ENCODE measurements at places on chromosomes 12 and 14.
A peak's percentile ranks its signal among the peaks of the same experiment; 100 is the strongest.

GRCh38 chr12:68405343-68405781 is 73.2 kb upstream of the MDM1 start:
- DNase-seq, result no peak

- no peak for DNase-seq
Measured at GRCh38 chr14:103133210-103134140, 10.2 kb downstream of the TNFAIP2 start.

DNA sequence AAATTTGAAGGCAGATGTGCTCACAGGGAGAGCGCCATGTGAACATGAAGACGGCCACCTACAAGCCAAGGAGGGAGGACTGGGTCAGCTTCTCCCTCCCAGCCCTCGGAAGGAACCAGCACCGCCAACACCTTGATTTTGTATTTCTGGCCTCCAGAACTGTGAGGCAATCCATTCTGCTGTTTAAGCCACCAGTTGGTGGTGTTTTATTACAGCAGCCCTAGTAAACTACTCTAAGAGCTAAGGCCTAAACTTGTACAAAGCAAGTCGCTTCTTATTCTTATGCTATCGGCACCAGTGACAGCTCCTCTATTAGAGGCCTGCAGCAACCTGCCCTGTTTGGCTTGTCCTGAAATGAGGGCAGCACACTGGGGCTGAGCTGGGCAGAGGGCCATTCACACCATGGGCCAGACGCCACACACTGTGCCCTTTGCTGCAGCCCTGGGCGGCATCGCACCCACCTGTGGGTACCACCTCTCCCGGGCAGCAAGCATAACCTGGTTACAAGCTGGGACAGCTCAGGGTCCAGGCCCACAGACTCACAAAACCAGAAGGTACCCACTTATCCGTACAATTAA is 62.7 kb downstream of the NOS1 start:
- no peak for DNase-seq

- DNase-seq, result peak; percentile 30
Measured at GRCh38 chr12:14393751-14394150, 28.3 kb downstream of the ATF7IP start.

DNA sequence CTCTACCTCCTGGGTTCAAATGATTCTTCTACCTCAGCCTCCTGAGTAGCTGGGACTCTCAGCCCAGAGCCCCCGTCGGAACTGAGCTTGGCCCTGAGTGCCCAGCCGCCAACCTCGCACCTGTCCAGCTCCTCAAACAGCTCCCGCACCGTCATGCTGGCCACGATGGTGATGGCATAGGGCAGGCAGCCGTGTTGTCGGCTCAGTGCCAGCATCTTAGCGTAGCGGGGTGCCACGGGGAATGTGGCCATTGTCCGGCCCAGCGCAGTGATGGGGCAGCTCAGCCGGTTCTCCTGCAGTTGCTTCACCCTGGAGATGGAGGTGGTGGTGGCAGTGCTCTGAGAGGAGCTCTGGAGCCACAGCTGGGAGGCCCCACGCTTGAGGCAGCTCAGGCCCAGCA is 32.4 kb downstream of the DHX37 start:
- no peak for DNase-seq

DNA sequence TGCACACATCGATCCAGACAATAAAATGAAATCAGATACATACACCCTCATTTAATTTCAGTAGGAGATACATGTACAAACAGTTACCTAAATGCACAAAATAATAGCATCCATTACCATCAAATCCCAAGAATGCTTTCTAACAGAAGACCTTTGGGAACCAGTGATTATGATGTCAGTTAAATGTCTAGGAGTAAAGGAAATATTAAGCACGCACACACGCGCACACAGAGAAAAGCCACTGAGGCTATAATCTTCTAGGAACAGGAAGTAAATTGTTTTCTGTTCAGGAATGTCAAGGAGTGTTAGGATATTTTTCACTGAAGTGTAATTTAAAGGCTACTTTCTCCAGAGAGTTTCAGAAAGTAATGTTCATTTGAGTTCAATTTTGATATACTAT is 250.1 kb downstream of the MDGA2 start:
- no peak for DNase-seq

DNA sequence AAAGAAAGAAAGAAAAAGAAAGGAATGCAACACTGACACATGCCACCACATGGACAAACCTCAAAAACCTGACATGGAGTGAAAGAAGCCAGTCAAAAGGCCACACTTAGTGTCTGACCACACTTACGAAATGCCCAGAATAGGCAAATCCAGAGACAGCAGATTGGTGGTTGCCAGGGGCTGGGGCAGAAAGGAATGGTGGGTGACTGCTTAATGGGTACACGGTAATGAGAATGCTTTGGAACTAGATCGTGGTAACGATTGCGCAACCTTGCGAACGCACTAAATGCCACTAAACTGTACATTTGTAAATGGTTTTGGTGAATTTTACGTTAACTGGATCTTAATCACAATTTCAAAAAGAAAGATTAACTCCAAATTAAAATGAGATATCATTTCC is 39.5 kb downstream of the SCARB1 start:
- DNase-seq, result no peak

GRCh38 chr14:78586681-78587080 is 416.5 kb downstream of the NRXN3 start:
- no peak for DNase-seq

- DNase-seq, result no peak
Measured at GRCh38 chr14:82657186-82657675, 1123.6 kb upstream of the SEL1L start.

- DNase-seq, result no peak
Measured at GRCh38 chr12:24479131-24479530, 469.8 kb downstream of the BCAT1 start.

- no peak for DNase-seq
Measured at GRCh38 chr12:40646911-40647310, 45.3 kb upstream of the CNTN1 start.

DNA sequence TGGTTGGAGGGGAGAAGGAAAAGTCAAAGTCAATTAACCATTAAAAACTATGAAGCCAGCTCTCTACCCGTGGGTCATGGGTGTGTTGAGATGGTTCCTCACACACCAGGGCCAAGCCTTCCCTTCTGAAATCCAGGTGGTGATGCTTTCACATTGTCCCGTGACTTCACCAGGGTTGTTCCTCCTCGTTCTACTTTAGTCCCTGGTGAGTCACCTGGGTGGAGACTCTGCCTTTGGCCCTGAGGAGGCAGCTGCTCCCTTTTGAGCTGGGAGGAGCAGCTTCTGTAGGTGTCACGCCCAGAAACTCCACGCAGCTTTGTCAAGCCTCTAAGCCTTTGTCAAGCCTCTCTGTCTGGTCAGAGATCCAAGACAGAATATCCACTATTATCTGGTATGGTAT is 348.3 kb downstream of the BMP4 start:
- DNase-seq, result no peak

All from activated CD4-positive, alpha-beta T cell treated with anti-CD3 and anti-CD28 coated beads, Interleukin-2, Interleukin-6, amounts not matched to agents 100 ng/mL and 50 ng/mL, durations not matched to agents 16 hours and 8 hours (primary cell).